ENCODE measurements at places on chromosomes 2 and 18.
A peak's percentile ranks its signal among the peaks of the same experiment; 100 is the strongest.

GRCh38 chr2:27622921-27623384 is 5.9 kb downstream of the CCDC121 start:
- DNase-seq = peak; percentile 94

DNA sequence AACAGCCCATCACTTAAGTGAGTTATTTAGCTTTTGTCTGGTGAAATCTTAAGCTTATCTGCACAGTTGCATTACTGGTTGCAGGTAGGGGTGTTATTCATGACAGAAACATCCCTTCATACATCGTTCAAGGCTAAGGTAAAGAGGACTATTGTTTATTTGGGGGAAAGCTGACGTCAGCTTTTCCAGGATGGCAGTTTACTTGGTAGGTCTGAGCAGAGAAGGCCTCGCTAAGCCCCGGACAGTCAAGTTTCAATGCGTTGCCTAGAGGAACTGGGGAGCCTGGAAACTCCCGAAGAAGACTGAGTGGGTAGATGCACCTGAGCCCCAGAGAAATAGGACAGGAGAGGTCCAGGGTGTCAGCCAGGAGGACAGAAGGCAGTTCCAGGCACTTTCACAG is 2.2 kb downstream of the RNU4ATAC start:
- no peak for DNase-seq

DNA sequence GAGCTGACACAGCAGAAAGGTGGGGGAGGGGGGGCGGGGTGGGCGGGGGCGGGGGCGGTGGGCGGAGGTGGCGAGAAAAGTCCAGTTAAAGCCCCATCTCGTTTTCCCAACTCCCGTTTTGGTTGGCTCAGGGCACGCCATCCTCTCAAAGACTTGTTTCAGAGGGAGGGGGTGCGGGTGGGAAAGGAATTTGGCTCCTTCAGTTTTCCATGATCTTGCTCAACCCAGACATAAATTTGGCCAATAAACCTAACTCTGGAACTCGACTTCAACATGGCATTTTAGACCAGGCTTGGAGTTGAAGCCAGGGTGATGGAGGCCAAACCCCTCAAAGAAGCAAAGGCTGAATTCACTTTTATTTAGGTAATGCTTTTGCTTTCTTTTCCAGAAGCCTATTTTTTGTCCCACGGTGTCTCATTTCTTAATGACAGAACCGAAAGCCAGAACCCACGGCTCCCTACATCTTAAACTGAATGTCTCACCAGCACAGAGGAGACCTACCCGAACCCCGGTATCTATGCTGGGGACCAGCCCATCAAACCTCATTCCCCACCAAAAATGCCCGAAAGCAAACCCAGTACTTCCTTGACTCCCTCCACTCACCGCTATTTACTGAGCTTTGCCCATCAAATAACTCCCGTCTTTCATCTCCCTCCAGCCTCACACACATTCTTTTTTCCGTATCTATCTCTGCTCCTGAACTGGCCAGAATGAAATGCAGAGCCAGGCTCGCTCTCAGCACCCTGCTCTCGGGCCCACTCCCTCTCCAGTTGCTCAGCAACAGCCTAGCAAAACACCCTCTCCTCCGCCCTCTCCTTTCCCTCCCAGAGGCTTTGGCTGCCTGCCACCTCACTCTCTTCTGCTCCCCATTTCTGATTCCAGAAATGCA is 4.3 kb downstream of the IGFBP5 start:
- DNase-seq = peak; percentile 74

GRCh38 chr18:44370861-44371260 is 309.8 kb upstream of the SETBP1 start:
- no peak for DNase-seq

- peak; percentile 9 for DNase-seq
Observed at GRCh38 chr2:27184115-27184514, 27.7 kb upstream of the ATRAID start.

GRCh38 chr2:186918495-186918894 is 69.5 kb upstream of the ZSWIM2 start:
- DNase-seq = peak; percentile 7

DNA sequence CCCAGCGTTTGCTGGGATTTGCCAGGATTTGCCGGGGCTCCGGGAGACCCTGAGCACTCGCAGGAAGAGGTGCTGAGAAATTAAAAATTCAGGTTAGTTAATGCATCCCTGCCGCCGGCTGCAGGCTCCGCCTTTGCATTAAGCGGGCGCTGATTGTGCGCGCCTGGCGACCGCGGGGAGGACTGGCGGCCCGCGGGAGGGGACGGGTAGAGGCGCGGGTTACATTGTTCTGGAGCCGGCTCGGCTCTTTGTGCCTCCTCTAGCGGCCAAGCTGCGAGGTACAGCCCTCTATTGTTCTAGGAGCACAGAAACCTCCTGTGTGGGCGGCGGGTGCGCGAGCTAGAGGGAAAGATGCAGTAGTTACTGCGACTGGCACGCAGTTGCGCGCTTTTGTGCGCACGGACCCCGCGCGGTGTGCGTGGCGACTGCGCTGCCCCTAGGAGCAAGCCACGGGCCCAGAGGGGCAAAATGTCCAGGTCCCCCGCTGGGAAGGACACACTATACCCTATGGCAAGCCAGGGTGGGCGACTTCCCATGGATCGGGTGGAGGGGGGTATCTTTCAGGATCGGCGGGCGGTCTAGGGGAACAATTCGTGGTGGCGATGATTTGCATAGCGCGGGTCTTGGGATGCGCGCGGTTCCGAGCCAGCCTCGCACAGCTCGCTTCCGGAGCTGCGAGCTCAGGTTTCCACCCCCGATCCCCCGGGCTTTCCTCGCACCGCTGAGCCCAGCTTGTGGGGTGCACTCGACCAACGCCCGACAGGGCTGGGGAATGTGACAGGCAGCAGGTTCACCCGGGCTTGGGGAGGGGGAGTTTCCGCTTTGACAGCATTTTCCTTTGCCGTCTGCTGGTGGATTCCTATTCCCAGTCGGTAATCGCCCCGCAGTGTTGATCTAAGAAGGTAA is 2.8 kb downstream of the ONECUT2 start:
- DNase-seq = peak; percentile 45

DNA sequence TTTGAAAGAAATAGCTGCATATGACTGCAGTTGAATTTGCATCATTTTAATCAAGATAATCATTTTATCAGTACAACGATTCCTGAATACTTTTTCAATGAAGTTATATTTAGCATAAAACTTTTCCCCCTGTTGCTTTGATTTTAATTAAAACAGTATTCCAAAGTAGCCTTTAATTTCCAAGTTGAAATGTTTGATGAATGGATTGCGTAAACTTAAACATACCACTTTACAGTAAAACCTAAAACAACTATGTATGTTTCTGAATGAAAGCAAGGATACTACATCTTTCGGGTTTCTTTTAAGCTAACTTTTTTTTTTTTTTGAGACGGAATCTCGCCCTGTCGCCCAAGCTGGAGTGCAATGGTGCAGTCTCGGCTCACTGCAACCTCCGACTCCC is 1.4 kb downstream of the SPAST start:
- DNase-seq = no peak

DNA sequence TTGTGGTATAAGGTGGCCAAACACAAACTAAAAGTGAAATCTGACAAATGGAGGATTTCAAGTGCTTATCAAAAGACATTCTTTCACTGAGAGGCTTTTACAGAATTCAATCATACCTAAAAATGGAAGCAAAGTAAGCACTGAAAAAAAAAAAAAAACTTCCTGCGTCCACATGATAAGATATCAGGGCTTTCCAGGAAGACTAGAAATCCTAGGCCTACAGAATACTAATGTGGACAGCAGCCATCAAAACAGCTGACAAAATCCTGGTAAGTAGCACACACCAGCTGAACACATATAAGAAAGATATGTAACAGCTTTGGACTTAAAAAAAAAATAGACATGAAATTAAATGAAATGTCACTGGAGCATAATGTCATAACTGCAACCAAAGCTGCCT is 178.2 kb downstream of the SUCLG1 start:
- DNase-seq = no peak

DNA sequence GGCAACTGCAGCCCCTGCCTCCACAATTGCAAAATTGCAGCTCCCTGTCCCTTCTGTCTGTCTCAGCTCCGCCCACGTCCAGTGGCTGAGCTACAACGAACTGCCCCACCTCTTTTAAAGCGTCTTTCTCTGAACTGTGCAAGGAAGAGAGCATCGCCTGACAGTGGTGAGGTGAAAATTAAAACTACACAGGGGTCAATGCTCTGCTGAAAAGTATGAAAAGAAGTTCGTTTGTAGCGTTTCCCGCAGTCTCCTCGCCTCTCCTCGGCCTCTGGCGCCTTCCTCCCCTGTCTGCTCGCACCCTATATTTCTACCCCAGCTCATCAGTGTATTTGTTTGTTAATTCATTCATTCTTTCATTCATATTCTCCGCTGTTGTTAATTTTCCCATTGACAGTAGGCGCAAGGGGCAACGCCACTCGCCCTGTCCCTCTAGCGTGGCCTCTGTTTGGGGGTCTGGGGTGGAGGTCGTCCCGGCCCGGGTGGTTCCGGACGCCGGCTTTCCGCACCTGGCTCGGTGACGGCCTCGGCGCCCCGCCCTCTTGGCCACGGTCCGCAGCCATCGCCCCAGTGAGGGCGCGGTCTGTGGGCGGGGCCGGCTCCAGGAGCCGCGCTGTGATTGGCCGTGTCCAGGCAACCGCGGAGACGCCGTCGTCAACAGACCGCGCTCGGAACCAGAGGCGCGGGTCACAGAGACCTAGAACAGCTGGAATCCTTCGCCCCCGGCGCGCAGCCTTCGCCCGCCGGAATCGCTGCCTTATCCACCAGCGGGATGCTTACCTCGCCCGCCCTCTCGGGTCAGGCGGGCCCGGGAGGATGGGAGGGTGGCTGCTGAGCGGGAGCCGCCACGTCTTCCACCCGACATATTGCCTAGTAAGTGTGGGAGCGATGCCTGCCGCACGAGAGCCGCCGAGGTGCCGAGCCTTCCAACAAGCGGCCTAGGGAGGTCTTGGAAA is at the start of gene VWA3B:
Gene VWA3B, plus strand, starts transcription at position 677 of the 956 bp plus-strand sequence. CDS start 5,926 bp downstream, outside the sequence.
- peak; percentile 25 for DNase-seq

- no peak for DNase-seq
Observed at GRCh38 chr2:200428961-200429665, 80.8 kb downstream of the KCTD18 start.

- no peak for DNase-seq
Observed at GRCh38 chr2:96511851-96512250, 6.7 kb upstream of the NEURL3 start.

DNA sequence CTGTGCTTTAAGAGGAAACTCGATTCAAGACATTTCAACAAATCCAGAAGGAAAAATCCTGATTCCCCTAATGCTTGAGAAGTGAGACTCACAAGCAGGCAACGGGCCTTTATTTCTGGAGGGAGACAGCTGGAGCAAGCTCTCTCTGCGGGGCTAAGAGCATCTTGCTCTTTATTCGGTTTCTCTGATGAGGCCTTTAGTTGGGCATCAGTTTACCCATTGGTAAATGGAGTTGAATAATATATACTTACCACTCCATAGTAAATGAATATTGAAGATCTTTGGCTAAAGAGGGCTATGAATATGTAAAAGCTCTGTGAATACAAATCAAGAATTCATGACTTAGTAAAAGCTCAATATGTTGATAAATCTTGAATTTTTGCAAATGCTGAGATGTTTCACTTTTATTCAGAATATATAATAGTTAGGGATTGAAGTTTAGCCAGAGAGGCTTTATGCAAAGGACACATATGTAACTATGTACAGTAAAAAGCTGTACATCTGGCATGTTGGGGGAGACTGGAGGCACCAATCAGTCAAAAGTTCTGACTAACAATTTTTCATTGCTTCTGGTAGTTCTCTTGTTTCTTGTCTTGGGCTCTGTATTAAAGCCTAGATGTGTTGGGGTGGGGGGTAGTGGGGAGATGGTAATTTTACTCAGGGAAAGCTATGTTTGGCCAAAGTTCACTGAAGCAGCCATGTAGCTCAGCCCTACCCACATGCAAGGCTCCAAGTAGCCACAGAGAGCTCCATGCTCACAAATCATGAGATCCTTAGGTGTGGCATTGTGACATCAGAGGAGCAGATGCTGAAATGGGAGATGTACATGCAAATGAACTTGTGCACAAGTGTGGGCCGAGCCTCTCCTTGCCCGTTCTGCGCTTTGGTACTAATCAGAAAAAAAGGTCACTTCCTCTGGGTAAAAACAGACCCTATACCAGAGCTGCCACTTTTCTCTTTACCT is 200.2 kb downstream of the SATB2 start:
- no peak for DNase-seq

- DNase-seq = no peak
Observed at GRCh38 chr2:111702804-111703196, 181.2 kb downstream of the ANAPC1 start.

- DNase-seq = peak; percentile 13
Observed at GRCh38 chr2:51846796-51847195, 814.9 kb upstream of the NRXN1 start.

GRCh38 chr2:165575044-165575615 is 105.6 kb downstream of the CSRNP3 start:
- no peak for DNase-seq

- DNase-seq = no peak
Observed at GRCh38 chr18:38718365-38718901, 1152.8 kb upstream of the CELF4 start.

GRCh38 chr2:207289295-207290018 is 123.7 kb upstream of the KLF7 start:
- no peak for DNase-seq

DNA sequence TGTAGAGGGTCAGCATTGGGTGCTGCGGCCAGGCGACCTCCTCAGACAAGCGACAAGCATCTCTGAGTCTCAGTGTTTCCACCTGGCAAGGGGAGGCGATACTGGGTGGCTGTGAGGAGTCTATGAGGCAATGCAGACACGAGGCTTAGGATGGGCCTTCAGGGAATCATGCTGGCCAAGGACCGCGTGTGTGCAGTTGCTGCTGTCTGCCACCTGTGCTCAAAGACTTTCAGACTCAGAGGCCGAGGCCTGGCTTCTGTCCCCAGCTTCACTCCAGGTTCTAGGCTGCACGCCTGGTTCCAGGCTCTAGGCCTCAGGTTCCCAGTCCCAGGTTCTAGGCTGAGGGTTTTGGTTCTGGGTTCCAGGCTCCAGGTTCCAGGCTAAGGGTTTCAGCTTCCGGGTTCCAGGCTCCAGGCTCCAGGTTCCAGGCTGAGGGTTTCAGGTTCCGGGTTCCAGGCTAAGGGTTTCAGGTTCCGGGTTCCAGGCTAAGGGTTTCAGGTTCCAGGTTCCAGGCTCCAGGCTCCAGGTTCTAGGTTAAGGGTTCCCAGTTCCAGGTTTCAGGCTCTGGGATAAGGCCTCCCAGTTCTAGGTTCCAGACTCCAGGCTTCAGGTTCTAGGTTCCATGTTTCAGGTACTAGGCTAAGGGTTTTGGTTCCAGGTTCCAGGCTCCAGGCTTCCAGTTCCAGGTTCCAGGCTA is 14.8 kb downstream of the LRRFIP1 start:
- DNase-seq = no peak

DNA sequence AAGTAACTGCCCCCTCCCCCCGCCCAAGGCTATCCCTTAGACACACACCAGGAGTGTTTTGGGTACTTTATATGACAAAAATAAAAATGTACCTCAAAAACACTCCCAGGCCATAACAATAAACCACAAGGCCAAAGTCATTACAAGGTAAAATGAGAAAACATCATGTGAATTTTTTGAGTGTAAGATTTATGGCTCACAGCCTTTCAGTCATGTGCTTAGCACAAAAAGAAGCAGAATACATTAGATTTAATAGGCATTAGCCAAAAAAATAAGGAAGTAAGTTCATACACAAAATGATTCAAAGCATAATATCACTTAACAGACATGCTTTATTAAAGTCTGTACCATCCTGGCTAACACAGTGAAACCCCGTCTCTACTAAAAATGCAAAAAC is 103.7 kb downstream of the CACNB4 start:
- DNase-seq = no peak

- no peak for DNase-seq
Observed at GRCh38 chr2:134319596-134320254, 65.9 kb downstream of the MGAT5 start.

- DNase-seq = no peak
Observed at GRCh38 chr2:69483024-69483423, 45.8 kb upstream of the NFU1 start.

Measured in fibroblast of skin of back (primary cell).